Peyer's patch (tissue), 4 donors: ENCODE measurements at places on chromosomes 5 and 9.

- no peak for DNase-seq
These were observed 39.0 kb upstream of the ICE1 start for GRCh38 chr5:5383461-5383860.

DNA sequence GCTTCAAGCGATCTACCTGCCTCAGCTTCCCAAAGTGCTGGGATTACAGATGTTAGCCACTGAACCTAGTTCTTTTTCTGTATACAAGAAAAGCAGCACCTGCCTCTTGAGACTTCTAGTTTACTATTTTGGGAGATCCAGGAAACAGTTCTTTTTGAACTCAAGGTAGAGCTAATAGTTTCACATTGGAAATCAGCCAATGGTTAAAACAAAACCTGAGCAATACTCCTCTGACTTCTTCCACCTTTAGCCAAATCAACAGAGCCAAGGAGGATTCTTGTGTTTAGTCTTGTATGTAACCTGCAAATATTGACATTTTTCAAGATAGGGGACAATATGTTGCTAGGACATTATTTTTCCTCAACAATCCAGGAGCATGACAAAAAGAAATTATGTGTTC, 349.4 kb downstream of the SH3GL2 start:
- no peak for DNase-seq

DNA sequence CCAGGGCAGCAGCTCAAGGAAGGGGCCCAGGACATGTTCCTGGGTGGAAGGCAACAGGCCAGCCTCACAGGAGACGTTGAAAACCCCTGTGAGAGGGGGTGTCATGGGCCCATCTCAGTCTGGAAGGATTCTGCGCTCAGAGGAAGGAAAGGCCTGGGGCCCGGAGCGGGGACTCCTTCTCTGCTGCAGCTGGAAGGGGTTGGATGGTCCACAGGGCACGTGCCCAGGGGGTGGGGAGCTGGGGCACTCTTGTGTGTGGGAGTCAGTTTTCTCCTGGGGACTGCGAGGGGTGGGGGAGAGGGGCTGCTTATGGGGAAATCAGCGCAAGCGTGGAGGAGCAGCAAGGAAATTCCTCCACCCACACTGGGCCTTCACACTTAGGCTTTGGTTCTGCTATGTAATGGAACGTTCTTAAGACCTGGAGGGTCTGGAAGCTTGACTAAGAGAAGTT, 2.9 kb upstream of the LPCAT1 start:
- DNase-seq, result peak; percentile 41

DNA sequence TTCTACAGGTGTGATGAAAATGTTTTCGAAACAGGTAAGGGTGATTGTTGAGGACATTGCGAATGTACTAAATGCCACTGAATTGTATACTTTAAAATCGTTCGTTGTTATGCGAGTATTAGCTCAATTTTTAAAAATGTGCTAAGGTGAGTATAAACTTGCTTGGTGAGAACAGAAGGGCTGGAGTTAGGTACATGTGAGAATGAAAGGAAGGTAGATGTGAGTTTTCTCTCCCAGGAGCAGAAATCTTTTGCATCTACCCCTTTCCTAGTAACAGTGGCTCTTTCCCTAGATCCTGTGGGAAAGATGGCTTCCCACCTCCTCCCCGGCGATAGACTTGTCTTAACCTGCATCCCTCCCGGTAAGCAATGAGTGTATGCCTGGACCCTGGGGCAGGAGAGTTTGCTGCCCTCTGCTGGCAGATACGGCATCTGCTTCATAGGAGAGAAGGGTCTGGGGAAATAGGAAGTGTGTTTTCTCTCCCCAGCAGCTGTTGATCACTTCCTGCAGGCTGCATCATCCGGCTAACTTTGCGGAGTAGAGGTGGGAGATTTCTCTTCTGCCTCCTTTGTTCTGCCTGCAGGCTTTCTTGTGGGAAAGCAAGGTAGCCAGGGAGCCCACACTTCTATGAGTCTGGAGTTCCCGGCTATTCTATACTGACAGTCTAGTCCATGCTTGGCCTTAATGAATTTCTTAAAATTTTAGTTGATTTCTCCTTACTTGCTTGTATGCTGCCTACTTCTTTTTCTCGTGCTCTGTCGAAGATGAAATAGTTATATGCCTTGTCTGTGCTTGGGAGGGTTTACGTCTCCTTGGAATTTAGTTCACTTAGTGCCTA, 373.3 kb upstream of the SEMA6A start:
- peak; percentile 73 for DNase-seq

DNA sequence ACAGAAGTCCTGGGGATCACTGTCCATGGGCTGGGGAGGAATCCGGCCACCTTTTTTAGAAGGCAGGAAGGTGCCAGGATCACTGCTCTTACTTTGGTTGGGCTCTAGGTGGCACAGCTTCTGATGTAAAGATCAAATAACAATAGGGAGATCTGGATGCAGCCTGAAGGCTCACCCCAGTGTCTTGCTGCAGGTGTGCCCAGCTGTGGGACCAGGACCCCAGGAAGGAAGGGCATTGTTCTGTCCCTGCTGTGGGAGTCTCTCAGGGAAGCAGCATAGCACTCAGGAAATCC, 69.6 kb downstream of the DAB2IP start:
- no peak for DNase-seq

- no peak for DNase-seq
These were observed 159.6 kb downstream of the TLE4 start for GRCh38 chr9:79731171-79731890.

DNA sequence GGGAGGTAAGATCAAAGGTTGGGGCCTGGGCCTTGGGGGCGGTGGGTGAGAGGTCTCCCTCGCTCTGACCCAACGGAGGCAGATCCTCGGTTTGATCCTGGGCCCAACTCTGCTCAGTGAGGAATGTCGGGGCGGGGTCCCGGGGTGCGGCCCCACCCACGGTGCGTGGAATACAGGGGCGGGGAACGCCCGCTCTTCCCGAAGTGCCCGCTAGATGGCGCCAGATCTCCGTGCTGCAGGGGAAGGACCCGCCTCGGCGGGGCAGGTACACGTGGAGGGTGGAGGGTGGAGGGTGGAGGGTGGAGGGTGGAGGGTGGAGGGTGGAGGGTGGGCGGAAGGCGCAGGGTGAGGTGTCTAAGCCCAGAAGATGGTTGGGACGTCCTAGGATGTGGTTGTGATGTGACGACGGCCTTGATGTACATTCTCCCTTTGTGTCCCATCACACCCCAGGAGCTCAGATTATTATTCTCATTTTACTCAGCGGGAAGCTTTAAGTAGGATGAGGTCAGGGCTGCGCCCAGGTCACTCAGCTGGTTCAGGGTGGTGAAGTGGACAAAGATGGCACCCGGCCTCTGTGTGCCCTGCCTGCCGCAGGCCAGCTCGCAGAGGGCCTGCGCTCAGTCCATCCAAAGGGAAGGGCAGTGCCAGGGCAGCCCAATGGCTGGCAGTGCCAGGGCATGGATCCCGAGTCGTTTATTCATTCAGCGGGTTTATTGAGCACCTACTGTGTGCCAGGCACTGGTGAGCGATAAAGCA, 9.4 kb upstream of the RPS14 start:
- DNase-seq, result peak; percentile 80

DNA sequence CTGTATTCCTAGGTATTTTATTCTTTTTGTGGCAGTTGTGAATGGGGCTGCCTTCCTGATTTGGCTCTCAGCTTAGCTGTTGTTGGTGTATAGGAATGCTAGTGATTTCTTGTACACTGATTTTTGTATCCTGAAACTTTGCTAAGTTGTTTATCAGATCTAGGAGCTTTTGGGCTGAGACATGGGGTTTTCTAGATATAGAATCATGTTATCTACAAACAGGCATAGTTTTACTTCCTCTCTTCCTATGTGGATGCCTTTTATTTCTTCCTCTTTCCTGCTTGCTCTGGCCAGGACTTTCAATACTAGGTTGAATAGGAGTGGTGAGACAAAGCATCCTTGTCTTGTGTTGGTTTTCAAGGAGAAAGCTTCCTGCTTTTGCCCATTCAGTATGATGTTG, 129.9 kb downstream of the DMXL1 start:
- no peak for DNase-seq

- no peak for DNase-seq
These were observed 85.1 kb downstream of the BRINP1 start for GRCh38 chr9:119284118-119284517.

DNA sequence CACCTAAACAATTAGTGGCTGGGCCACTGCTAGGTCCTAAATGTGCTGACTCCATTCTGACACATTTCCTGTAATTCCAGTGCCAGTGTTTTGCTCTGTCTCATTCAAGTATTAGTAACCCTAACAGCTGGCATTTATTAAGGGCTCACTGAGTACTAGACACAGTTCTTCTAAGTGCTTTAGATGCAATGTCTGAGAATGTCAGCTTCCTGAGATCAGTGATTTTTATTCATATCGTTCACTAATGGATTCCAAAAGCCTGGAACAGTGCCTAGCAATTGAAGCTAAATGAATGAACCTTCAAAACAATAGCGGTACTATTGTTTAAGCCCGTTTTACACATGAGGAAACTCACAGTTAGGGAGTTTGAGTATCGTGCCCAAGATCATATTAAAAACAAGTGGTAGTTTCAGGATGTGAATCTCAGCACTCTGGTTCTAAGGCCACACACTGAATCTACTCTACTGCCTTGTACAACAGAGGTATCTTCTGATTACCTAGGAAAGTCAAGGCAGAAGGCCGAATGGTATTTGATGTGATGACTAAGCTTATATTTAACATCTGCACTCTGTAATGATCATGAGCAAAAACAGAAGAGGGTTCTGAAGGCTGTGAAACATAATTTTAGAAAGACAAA, 304.0 kb downstream of the PJA2 start:
- DNase-seq, result no peak

- DNase-seq, result no peak
These were observed 141.7 kb downstream of the SYK start for GRCh38 chr9:90943341-90943740.

- peak; percentile 35 for DNase-seq
These were observed 48.9 kb downstream of the DAB2IP start for GRCh38 chr9:121700165-121700831.

DNA sequence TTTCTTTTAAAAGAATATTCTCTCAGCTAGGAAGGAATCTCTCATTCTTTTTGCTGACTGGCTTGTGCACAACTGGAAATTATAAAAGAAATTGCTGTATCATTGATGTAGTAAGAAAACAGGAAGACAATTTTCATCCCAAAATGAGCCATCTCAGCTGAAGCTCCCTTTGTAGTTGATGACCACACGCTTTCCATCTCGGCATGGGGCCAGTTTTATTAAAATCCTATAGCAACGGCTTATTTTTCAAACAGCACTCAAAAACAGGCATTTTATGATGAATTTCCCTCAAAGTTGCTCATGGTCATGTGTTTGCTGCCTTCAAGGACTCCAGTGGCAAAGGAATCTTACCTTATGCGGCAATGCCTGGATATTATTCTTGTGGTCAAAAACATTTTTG, 62.4 kb upstream of the GLIS3 start:
- no peak for DNase-seq

- DNase-seq, result no peak
These were observed 381.4 kb downstream of the GADD45G start for GRCh38 chr9:89986190-89986589.

DNA sequence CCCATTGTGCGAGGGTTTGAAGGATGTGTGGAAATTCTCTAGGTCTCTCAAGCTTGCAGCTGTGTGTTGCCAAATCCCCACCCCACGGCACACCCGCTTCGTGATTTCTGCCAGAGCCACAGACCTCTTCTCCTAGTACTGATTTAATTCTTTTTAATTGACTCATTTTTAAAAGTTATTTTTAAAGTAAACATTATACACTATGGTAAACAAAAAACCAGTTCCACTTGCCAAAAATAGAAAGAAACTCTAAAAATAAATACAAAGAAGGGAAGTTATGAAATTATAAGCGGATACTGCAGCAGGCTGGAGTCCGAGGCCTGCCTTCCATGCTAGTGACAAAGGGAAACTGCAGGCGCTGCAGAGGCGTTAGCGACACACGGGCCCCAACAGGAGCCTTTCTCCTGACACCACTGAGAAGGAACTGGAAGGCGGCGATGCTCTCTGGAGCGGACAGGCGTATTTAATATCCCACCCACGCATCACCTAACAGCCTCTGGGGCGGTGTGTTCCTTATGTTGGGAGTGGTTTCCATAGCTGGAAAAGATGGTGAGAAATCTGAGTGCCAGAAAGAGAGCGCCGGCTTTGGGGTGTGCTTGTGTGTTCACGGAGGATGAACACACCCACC, 122.5 kb downstream of the COL23A1 start:
- no peak for DNase-seq

DNA sequence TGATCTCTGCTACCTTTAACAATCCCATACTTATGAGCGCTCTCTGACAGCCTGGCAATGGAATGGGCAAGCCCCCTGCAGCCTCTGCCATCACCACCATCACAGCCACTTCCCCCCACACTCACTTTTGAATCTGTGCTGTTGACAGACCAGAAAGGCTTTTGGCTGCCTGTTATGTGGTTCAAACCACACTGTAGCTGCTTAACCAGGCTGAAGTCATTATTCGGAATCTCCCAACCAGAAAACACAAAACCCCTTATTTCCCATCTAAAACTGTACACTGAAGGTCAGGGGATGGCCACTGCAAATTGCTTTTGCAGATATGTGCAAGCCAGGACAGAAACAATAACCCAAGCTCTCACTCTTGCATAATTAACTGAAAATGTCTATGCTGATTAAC, 35.8 kb downstream of the PTCH1 start:
- DNase-seq, result no peak

DNA sequence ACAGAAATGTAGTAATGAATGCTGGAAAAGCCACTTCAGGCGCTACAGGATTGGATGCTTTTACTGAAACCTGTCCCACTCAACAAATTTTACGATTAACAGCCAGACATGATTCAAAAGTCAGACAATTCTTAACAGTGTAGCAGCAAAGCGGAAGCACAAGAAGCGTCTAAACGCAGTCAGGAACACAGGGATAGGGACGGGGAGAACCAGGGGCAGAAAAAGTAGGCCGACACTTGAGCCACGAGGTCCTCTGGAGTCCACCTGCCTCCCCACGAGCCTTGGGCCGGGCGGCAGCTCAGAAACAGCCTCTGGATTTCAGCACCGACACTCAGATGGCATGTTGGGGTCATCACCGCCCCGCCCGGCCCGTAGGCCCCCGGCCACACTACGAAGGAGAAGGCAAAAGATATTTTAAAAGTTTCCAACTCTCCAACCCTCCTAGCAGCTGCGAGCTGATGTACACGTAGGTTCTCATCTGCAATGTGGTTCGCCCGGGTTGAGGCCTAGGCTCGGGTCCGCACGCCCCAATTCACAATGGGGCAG, 615 bp downstream of the RACK1 start:
- DNase-seq, result no peak

- DNase-seq, result no peak
These were observed 10.7 kb downstream of the OR2V1 start for GRCh38 chr5:181120306-181120705.

DNA sequence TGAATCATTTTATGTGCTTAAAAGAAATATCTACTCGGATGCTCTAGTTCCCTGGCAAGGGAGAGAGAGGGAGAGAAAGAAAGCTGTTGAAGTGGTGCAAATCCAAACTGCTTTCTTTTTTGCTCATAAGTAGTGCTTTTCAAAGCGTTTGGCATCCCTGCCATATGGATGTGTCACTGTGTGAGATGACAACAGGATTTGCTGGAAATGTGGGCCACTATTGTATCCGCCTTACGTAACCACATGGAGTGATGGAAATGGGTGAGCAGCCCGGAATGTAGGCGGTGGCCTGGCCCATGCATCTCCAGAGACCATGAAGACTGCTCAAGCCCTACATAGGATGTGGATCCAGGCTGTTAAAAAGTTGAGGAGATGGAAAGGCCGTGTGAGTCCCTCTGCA, 30.8 kb downstream of the TJP2 start:
- DNase-seq, result no peak

- no peak for DNase-seq
These were observed 59.5 kb downstream of the PARP8 start for GRCh38 chr5:50725800-50726474.
